Activated CD4-positive, alpha-beta T cell treated with anti-CD3 and anti-CD28 coated beads, Interleukin-2, amount 50 U/mL, for 1 hour (primary cell): ENCODE measurements at places on chromosomes 13 and 19.

DNA sequence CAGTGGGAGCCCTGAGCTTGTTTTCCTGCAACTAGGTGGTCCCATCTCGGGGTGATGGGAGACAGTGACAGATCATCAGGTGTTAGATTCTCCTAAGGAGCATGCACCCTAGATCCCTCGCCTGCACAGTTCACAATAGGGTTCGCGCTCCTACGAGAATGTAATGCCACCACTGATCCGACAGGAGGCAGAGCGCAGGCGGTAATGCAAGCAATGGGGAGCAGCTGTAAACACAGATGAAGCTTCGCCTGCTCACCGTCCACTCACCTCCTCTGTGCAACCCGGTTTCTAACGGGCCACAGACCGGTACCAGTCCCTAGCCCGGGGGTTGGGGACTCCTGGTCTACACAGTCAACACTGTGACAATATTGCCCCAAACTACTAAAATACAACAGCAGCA lies 38.8 kb downstream of the CARD8 start:
- DNase-seq = no peak

- no peak for DNase-seq
Observed at GRCh38 chr19:49749055-49749716, 13.9 kb downstream of the TSKS start.

DNA sequence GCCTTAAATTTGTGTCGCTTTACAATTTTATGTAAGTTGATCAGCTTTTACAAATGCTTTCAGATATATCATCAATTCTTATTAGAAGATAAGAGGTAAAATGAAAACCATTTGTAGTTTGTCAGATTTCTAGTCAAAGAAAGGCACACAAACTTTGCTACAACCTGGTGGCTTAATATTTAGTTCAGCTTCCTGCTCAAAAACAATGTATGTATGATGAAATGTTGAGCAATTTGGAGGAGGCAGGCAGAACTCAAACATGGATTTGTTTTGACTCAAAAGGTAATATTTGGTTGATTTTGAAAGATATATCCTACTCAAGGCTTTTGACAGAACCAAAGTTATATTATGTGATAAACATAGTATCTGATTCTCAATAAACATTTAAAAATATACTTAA lies 24.2 kb downstream of the NEK5 start:
- DNase-seq = no peak

GRCh38 chr19:3285647-3286176 lies 61.3 kb downstream of the CELF5 start:
- peak; percentile 60 for DNase-seq

DNA sequence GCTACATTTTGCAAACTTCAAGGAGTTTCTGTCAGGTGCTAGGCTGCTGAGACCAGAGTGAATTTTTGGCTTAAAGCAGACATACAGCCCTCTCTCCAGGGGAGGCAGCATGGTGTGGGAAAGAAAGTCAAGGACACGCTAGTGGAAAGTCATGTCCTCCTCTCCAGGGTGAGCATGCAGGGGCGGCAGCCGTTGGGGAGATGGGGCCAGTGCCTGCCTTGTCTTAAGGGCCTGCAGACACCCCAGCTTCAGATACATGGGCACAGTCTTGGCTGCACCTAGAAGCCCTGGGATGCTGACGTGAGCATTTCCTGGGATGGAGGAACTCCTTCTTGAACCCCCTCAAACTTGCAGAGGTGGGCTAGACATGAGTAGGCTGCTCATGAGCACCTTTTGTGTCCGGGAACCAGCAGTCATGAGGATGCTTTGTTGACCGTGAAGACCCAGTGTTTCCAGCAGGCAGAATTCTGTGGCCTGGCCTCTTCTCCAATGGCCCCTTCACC lies 43.3 kb upstream of the PEPD start:
- no peak for DNase-seq

DNA sequence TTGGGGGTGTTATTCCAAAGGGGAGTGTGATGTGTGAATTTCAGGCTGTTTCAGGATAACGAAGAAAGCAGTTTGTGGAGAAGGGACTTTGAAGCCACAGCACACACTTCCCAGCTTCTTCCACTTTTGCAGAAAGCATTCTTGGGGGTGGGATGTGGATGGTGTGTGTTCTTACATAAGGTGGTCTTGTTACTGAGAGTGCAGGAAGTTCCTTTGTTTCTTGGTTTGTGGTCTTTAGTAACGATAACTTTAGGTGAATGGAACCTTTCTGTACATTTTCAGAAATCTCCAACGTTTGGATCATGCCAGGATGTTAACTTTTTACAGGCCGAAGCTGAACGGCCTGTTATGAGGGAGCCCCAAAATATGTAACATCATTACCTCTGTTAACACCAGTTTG lies 251.8 kb downstream of the KCNRG start:
- no peak for DNase-seq

GRCh38 chr13:41384749-41385503 lies 72.4 kb upstream of the RGCC start:
- DNase-seq = no peak

GRCh38 chr19:1047696-1048147 lies 7.8 kb downstream of the ABCA7 start:
- DNase-seq = no peak

GRCh38 chr13:29591310-29591709 lies 4.2 kb downstream of the SLC7A1 start:
- no peak for DNase-seq

DNA sequence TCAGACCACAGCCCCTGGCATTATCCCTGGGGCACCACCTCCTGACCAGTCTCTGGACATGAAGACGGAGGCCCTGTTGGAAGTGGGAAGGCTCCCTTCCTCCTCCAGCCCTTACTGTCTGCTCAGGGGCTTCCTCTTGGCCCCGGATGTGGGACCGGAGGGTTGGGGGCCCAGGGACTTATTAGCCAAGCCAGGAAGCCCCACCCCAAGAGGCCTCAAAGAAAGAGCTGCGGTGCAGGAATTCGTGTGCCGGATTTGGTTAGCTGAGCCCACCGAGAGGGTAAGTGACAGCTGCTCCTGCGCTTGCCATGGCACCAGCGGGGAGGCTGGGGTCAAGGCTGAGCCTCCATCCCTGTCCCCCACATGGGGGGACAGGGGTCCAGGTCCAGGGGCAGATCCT lies at the start of gene RETN:
RETN (plus strand) TSS at position 208 of the 400 bp plus-strand sequence. CDS start 278 bp downstream, outside the sequence.
- no peak for DNase-seq

DNA sequence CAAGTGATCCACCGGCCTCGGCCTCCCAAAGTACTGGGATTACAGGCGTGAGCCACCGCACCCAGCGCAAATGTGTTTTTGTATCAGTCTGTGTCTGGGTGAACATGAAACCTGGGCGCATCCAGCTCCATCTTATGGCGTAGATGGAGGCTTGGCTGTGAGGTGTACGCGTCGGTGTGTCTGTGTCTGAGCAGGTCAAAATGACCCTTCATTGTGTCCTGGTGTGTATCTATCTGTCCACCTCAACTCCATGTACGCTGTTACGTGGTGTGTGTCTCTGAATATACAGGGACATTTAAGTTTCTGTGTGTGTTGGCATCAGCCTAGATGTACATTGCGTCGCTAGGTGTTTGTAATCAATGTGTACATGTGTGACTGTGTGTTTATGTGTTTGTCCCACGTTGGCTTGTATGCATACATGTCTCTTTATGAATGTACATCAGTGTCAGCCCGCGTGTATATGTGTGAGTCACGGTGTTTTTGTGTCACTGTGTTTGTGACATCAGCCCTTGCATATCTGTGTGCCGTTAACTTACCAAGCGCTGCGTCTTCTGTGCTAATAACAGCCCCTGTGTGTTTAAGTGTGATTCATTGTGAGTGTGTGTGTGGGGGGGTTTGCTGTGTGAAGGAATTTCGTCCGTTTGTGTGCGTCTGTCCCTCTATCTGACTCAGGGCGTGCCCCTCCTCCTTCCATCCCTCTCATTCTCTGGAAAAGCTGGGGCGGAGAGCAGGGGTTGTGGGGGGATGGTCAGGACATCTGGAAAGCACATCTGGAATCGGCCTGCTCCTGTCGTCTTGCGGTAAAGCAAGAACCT lies 6.4 kb downstream of the AXL start:
- peak; percentile 20 for DNase-seq
